Motor neuron (in vitro differentiated cells): ENCODE measurements at places on chromosomes 1 and 21. TPM values are rescaled to one million over a fixed set of nuclear protein-coding genes. Genes with fewer than 3 reads are reported as not detected.

DNA sequence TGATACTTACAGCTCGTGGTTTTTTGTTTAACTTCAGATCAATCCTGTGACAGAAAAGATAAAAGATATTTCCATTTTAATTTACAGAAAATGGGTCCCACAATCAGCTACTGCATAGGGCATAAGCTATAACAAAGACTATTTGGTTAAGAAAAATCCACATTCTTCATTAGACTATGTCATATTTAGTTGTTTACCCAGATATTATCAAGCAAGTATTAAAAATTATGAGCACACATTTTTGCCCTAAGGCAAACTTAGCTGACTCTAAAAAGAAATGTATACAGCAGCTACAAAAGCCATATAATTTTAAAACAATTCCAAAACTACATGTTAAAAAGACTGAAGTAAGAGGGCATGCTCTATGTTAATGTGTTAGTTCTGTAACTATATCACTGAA is 18.7 kb downstream of the MEAF6 start:
- ATAC-seq, result no peak

DNA sequence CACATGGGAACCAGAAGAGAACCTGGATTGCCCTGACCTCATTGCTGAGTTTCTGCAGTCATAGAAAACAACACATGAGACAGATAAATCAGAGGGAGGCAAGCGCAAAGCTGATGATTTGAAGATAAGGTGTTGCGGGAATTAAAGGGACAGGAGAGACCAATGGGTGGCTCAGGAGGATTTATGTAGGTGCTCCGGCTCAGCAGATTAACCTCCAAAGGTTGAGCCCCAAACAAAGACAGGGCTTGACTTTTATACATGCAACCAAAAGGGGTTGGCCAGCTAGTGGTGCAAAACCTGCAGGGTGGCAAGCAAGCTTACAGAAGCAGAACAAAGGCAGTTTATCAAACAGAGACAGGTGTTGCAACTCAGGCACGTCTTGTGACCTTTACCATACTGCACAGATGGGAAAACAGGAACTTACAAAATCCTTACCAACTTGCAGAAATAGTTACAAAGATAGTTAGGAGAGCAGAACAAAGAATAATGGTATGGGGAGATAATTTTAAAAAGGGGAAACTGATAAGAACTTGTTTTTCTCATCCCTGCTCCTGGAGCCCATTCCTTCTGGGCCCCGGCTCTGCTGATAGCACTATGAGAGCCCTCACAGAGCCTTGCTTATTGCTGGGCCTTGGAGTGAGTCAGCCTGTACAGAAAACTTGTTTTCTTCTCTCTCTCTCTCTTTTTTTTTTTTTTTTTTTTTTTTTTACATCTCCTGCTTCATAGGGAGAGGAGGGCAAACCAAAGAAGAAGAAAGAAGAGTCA is 93.6 kb downstream of the SNRPE start:
- no peak for ATAC-seq

GRCh38 chr1:18668750-18669404 is 38.2 kb downstream of the PAX7 start:
- ATAC-seq, result no peak

DNA sequence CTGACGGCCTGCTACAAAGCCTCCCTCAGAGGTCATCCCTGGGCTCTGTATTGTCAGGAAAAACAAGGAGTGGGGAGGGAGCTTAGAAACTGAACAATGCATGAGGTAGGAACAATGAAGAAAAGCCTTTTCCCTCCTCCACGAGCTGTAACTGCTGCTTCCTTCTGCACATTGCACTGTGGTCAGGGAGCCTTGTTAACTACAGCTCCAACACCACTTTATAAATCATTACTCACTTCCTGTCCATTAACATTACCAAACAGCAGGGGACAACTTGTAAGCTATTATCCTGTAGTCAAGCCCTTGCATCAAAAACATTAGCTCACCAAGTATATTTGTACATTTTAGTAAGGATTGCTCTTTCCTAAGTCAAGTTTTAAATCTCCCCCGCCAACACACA is 336.0 kb upstream of the NR5A2 start:
- peak; percentile 89 for ATAC-seq

DNA sequence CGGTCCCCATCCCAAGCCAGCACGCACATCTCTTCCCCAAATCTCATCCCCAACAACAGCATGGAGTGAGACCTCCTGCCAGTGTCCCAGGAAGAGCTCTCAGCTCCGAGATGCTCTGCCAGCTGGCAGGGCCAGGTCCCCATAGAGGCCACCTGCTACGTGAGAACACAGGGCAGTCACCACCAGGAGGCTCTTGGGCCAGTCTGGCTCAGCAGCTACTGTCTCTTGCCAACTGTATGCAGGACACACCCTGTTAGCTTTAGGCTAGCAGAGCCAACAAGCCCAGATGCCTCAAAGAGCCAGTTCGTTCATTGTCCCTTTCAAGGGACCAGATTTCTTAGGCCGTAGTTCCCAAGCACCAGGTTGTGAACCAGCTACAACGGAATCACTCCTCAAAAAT is 36.9 kb downstream of the FBXO2 start:
- ATAC-seq, result peak; percentile 90

- no peak for ATAC-seq
These were observed 4.7 kb downstream of the ELOA start for GRCh38 chr1:23748016-23748415.

DPYD gene
- 37.1 and 41.6 TPM in 2 replicates for total RNA-seq

DNA sequence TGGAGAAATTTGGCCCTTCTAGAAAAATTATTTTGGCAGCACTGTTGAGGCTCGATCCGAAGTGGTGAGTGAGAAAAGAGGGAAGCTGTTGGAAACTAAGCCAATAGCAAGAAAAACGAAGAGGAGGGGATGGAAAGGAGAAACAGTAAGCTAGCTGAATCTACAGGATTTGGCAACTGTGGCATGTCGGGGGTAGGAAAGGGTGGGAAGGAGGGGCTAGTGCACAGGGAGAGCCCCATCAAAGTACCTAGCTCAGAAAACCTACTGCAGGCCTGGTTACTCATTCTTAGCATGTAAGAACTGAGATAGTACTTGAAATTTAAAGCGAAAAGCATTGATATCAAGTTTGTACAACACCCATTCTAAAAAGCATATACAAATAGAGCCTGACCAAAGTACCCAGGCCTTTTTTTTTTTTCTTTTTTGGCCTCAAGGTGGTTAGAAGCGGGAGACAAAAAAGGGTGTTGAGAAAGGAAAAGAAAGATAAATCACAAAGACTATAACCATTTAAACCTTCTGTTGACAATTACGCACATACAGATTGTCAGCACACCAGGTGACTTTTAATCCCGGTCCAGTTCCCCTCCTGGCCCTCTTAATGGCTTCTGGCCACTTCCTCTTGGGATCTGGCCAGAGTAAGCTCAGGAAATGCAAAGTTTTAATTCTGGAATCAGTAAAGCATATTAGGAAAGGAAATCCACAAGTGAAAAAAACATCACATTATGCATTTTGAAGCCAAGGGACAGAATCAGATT is 50.4 kb downstream of the SLC16A1 start:
- no peak for ATAC-seq
